ENCODE measurements at places on chromosomes 12 and 14.

GRCh38 chr14:97057238-97058073 is 260.3 kb downstream of the VRK1 start:
- no peak for DNase-seq

GRCh38 chr12:5945071-5946008 is at the start of gene ANO2:
Gene ANO2, minus strand, starts transcription at chr12:5945259. Its CDS starts 42 bp downstream, at chr12:5945217.
- no peak for DNase-seq

DNA sequence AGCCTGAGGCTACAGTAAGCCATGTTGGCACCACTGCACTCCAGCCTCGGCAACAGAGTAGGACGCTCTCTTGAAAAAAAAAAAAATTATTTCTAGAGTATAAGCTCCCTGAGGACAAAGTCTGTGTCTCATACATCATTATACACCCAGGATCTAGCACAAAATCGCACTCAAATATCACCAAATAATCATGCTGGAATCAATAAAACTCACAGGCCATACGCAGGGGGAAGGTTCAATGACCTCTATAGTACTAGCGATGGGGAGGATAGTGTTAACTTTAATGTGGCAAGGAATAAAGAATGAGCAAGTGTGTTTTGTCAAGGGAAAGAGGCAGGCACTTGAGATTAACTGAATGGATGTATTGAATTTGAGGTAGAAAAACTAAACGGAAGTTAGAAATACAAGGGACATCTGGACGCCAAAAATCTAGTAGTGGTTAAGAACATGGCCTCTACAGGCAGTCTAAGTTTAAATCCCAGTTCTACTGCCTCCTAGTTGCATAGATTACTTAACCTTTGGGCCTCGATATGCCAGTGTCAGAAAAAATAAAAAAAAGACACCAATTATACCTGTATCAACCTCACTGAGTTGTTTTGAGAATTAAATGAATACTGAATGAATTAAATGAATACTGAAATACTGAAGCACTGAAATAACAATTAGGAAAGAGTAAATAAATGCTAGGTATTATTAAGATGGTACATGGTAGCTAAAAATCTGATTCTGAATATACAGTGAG is 4.4 kb upstream of the AP4S1 start:
- no peak for DNase-seq

GRCh38 chr12:12819752-12820311 is 6.7 kb downstream of the DDX47 start:
- no peak for DNase-seq

GRCh38 chr14:37037636-37038387 is 134.6 kb downstream of the SLC25A21 start:
- DNase-seq, result peak; percentile 66

GRCh38 chr12:50555471-50555885 is 50.7 kb downstream of the DIP2B start:
- DNase-seq, result no peak

DNA sequence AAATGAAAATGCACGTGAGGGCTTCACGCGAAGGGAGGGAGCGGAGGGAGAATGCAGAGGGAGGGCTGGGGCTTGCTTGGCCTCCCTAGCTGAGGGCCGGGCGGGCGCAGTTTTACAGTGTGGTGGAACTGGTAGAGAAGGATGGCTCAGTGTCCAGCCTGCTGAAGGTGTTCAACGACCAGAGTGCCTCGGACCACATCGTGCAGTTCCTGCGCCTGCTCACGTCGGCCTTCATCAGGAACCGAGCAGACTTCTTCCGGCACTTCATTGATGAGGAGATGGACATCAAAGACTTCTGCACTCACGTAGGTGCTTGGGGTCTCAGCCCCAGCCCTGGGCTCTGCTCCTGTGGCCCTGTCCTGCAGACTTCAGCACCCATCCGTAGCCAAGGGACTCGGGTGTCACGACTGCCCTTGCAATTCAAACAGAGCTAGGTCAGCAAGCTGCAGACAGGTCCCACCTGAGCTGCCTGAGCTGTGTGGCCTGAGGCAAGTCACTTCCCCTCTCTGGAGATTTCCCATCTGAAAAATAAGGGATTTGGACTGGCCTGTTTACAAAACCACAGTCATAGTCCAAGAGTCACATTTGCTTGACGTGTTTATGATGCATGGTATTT is 18.4 kb downstream of the OTUB2 start:
- DNase-seq, result no peak

DNA sequence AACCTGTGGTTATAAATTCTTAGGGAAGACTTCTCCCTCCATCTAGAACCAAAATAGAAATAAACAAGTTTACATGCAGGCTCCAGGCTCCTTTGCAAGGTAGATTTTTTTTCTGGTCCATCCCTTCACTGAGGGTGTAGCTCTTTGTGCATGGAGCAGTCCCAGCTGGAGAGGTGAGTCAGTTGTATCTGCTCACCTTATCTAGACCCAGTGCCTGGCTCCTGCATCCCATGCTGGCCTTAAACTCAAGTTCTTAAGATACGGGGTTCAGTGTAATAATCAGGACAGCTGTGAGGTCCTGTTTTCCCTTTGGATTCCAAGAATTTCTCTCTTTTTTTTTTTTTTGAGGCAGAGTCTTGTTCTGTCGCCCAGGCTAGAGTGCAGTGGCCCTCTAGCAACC is 14.8 kb downstream of the ATP6V0A2 start:
- no peak for DNase-seq

GRCh38 chr14:99971087-99971940 is 93.9 kb upstream of the EVL start:
- peak; percentile 78 for DNase-seq

GRCh38 chr14:25121337-25122129 is 71.6 kb upstream of the STXBP6 start:
- peak; percentile 34 for DNase-seq

- peak; percentile 71 for DNase-seq
Observed at GRCh38 chr12:53006810-53007309, 604 bp downstream of the EIF4B start.

GRCh38 chr14:77071938-77072388 is 26.1 kb upstream of the CIPC start:
- DNase-seq, result no peak

GRCh38 chr12:87280893-87281292 is 748.3 kb downstream of the C12orf50 start:
- no peak for DNase-seq

DNA sequence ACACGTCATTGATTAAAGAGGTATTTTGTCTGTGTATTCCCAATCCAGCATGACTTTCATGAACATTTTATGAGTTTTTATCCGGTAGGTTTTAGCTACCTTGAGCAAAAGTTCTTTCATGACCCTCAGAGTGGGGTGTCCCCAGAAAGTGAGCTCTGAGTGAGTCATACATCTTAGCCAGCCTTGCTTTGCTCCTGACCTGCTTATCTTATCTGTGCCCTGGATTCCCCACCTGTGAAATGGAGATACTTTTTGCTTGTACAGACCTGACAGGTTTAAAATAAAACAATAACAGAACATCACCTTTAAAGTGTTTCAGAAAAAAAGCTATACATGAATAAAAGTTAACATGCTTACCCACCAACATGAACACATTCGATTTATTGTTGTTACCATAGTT is 202.8 kb upstream of the SOX5 start:
- DNase-seq, result no peak

GRCh38 chr12:75690296-75690955 is 179.0 kb upstream of the KRR1 start:
- DNase-seq, result no peak

- no peak for DNase-seq
Observed at GRCh38 chr12:51717326-51717925, 126.4 kb downstream of the SCN8A start.

GRCh38 chr12:15555446-15555845 is 233.1 kb downstream of the PTPRO start:
- DNase-seq, result no peak

- DNase-seq, result no peak
Observed at GRCh38 chr14:74574090-74574433, 38.0 kb downstream of the LTBP2 start.

DNA sequence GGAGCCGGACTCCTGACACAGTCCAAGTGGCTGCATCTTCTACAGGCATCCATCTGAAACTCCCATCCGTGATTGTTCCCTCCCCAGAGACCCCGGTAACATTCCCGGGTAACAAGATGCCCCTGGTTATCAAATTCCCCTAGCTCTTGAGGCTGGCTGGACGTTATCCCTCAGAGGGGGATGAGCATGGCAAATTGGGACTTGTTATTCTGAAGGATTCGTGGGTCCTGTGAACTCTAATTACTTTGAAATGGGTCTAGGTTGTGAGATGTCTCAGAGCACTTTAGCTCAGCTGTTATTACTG is 642 bp upstream of the PAN2 start:
- no peak for DNase-seq

GRCh38 chr14:97021001-97021400 is 223.8 kb downstream of the VRK1 start:
- no peak for DNase-seq

GRCh38 chr12:4246116-4246515 is 27.4 kb upstream of the CCND2 start:
- no peak for DNase-seq

DNA sequence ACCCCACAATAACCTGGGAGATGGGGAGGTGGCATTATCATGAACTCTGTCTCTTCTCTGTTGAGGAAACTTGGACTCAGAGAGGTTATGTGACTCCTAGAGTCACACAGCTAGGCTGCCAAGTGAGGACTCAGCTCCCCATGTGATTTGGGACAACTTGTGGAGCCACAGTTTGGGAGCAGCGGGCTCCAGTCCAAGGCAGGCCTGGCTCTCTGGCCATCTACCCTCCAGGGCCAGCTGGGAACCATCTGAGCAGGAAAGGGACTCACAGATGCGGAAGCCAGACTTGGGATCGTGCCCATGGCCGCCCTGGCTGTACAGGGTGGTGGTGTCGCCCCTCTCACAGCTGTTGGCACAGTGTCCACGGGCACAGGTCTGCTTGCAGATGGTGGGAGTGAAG is 59.1 kb downstream of the ISCA2 start:
- no peak for DNase-seq

DNA sequence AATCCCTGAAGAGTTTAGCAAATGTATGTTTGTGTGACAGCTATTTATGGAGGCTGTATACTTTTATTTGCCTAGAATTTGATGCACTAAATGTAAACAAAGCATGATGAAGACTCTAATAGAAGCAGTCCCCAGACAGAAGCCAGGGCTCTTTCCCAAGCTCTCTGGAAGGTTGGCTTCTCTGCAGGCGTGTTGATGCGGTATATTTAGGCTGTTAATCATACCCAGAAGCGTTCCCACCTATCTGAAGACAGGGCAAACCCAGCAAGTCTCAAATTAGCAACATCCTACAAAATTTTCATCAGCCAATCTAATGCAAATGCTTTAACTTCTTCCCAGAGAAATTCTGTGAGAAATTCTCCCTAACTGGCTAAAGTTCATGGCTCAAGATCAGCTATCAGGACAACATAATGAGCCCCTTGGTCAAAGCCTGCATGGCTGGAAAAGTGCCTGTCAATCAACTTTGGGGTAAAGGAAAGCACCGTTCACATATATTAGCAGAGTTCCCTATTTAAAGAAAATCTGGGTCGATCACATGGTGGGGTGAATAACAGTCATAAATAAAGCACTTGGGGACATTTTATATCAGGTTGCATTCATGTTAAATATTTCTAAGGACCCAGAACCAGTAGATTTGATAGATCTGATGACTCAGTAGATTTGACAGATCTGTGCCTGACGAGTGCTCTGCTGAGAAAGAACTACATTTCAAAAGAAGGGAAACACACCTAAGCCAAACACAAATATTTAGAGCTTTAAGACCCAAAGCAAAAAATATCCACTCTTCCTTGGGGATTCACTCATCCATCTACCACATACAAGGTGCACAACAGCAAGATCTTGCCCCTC is 46.6 kb downstream of the KSR2 start:
- no peak for DNase-seq

DNA sequence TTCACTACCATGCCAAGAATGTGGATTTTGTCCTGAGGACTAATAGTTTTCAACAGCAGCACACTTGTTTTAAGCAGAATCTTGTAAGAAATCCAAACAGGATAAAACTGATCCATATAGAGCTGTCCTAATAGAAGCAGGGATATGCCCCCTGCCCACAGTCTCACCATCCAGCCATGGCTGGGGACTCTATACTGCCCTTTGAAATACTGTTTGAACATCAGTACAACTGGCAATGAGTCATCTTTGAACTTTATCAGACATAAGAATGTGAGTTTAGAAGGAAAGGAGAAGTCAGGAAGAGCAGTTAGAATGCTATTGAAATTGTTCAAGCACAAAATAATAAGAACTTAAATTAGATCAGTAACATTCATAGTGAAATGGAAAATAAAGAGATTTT is 3.8 kb upstream of the C12orf42 start:
- DNase-seq, result no peak

DNA sequence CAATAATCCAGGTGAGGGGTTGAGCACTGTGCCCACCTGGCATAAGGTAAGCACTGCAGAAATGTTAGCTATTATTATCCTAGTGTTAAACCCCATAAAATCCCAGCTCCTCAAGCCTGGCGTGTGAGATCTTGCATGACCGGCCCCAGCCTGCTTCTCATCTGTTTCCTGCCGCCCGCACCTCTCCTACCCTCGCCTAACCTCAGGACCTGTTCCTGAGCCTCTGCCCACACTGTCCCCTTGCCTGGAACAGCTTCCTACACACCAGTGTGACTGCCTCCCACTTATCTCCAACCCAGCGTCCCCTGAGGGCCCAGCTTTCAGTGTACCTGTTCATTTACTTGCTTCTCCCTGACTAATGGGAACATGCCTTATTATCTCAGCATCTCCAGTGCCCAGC is 24.7 kb downstream of the ISCA2 start:
- no peak for DNase-seq

- no peak for DNase-seq
Observed at GRCh38 chr14:72543341-72543740, 350.6 kb downstream of the DPF3 start.

GRCh38 chr12:80617733-80618132 is 89.7 kb upstream of the MYF6 start:
- no peak for DNase-seq

- no peak for DNase-seq
Observed at GRCh38 chr12:2265461-2266167, 212.8 kb downstream of the CACNA1C start.

- DNase-seq, result peak; percentile 84
Observed at GRCh38 chr14:74945852-74946658, 9.3 kb downstream of the PGF start.

DNA sequence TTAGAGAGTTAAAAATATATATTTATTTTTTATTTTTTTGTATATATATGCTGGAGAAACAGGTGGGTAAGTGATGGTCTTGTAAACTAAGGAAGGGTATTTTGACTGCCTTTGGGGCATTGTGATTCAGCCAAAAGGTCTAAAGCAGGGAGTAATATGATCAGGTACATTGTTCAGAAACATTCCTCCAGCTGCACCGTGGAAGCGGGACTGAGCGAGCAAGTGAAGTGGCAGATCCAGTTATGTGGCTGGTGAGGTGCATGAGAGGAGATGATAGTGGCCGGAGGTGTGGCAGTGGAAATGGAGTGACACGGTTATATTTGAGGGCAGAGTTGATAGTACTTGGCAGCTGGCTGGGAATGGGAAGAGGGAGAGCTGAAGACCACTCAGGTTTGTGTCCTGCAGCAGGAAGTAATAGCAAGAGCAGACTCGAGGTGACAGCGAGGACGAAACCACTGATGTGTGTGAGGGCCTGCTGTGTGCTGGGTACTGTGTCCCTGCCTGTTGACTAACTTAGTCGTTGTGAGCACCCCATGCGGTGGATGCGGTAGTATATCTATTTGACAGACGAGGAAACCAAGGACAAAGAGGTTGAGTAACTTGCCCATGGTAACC is 39.2 kb downstream of the EID3 start:
- no peak for DNase-seq

GRCh38 chr12:128793701-128794100 is 30.1 kb downstream of the SLC15A4 start:
- DNase-seq, result no peak
